ENCODE measurements at places on chromosomes 12 and 14.

GRCh38 chr12:21678959-21679358 is 21.3 kb upstream of the LDHB start:
- DNase-seq, result no peak

- no peak for DNase-seq
Observed at GRCh38 chr14:81751198-81751597, 217.5 kb upstream of the SEL1L start.

DNA sequence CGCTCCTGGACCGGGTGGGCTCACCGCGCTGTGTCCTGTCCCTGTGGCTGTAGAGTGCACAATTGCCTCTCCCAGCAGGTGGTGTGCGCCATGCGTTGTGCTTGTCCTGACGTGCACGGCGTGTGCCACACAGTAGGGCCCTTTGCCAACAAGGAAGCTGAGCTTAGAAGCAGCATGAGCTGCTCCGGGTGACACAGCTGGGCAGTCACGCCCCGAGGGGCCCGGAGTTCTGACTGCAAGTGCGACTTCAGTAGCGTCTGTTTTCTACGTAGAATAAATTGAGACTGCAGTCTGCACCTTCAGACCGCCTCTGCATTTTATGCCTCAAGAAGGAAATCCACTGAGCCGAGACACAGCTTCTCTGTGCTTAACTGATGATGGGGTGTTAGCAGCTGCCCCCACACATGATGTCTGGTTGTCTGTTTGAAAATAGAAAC is 81.6 kb downstream of the ADGRD1 start:
- DNase-seq, result no peak

DNA sequence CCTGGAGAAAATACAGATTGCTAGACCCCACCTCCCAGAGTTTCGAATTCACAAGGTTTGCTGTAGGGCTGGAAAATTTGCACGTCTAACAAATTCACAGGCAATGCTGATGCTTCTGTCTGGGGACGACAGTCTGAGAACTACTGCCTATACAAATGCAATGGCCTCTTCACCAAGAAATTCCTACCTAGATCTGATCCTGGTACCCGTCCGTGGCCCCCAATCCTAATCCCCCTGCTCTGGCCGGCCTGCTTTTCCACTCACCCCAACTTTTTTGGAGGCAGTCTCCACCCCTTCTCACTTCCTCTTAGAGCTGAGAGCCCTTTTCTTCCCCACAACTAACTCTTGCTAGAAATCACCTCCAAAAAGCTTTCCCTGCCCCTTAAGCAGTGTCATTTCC is 3.1 kb upstream of the SSH1 start:
- no peak for DNase-seq

DNA sequence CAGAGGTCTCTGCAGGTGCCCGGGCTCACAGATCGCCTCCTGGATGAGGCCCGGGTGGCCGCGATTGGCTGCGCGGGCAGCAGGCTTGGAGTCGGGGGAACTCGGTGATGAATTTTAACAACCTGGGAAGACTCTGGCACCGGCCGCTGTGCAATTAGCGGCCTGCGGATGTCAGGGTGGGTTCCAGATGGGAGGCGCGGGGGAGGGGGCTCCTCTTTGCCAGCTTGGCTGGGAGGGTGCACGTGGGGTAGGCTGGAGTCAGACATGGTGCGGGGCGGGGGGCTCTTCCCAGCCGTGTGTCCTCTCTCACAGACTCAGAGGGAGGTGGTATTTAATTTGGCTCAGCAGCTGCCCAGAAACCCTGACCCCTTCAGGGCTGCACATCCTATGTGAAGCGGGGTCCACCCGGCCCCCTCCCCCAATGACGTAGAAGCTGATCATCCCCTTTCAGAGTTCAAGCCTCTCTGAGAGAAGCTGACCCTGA is 81.4 kb downstream of the KIF26A start:
- no peak for DNase-seq
